ENCODE measurements at places on chromosomes 11 and 22. TPM values are rescaled to one million over a fixed set of nuclear protein-coding genes. Genes with fewer than 3 reads are reported as not detected.

Gene RCOR2
- total RNA-seq: 0.13 TPM

Gene ADM2
- 0.69 TPM for total RNA-seq

Gene LIF
- total RNA-seq: 0.35 TPM

Gene KRTAP5-1
- not detected for total RNA-seq

Gene KRTAP5-11
- not detected for total RNA-seq

Gene RAG2
- not detected for total RNA-seq

Gene B4GAT1
- total RNA-seq: 21.2 TPM

Gene CDCA5
- 34.1 TPM for total RNA-seq

Gene PATE2
- not detected for total RNA-seq

Gene GDPD4
- not detected for total RNA-seq

Gene KDM4D
- total RNA-seq: 1.0 TPM

Gene TYMP
- 2.1 TPM for total RNA-seq

Gene GGTLC3
- not detected for total RNA-seq

Data from endothelial cell of umbilical vein (primary cell).